Ovary (tissue), 10 donors: ENCODE measurements at places on chromosomes 6 and 20.

GRCh38 chr6:134247231-134247833 is 70.6 kb downstream of the SGK1 start:
- no peak for DNase-seq

GRCh38 chr6:79610306-79611009 is 20.7 kb upstream of the SH3BGRL2 start:
- no peak for DNase-seq

- no peak for DNase-seq
These were observed 4.7 kb upstream of the ZDHHC14 start for GRCh38 chr6:157376241-157376640.

DNA sequence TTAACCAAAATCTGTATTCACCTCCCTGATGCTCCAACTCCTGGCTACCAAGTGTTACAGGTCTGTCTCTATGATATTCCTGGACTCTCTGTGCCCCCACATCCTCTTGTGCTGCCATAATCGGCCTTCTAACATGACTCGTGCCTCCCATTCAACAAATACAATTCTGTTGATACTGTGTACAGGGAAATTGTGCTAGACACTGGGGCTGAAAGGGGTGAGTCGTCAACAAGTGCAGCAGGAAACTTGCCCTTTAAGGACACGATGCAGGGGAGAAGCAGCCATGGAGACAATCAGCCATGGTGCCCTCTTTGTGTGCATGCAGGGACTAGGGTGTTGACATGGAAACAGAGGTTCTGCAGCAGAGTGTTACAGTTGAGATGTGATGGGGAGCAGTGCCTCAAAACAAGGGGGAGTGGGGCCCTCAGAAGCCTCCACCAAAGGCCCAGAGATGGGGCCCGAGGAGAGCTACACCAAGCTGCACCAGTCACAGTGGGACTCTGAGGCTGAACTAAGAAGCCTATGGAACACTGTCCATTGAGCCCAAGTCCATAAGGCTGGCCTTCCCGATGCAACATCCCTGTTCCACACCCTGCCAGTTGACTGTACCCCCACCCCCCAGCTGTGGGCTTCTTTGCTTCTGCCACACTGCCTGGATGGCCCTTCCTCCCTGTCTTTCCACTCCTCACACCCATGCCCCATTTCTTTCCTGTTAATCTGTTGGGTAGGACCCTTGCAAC is 3.1 kb downstream of the PCED1A start:
- DNase-seq, result no peak

DNA sequence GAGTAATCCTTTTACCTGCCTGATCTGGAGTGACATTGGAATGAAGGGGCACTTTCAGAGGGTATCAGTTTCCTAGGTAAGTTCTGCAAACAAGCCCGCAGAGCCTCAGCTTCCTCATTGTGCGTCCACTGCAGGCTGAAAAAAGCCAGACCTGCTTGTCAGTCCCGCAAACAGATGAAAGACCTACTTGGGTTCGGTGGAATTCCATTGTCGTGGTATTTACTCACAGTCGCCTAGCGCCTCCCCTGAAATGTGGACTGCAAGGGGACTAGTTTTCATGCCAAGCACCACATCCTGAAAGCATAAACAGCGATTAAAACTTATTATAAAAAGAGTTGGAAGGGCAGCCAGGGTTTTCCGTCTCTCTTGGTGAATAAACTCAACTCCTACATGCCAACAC is 121.5 kb downstream of the PAX1 start:
- no peak for DNase-seq

DNA sequence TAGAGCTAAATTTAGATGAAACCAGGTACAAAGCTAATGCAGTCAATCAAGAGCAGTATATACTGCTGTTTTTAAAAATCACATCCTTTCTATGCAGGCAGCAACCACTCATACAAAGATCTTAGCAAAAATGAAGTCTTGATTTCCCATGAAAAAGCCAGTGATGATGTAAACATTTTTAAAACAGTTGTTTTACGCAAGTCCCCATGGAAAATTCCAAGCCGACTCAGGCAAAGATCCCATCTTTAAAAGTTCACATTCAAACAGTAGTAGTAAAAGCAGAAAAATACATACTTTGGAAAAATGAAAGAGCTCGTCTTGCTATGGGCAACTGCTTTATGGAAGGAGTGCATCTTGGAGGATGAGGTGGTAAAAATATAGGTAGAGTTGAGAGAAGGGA is 84.0 kb downstream of the RCAN2 start:
- no peak for DNase-seq

DNA sequence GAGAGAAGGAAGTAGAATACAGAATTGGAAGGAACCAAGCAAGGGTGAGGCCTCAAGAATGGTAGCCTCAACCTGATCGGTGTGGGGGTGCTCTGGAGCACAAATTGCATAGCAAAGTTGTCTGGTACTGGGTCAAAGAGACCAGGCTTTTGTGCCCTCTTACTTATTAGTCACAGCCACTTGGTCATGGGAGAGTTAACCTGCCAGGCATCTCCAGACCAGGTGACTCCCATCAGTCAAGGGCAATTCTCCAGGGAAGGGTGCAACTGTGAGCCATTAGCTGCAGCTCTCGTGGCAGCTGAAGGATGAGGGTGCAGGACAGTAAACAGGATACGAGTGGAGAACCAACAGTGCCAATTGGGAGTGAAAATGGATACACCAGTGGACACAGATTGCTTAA is 47.7 kb upstream of the PLCB4 start:
- no peak for DNase-seq

GRCh38 chr6:12548526-12548925 is 168.0 kb upstream of the PHACTR1 start:
- DNase-seq, result no peak
